Stimulated activated CD8-positive, alpha-beta memory T cell treated with anti-CD3 and anti-CD28 coated beads, Interleukin-4, amount 100 ng/mL, for 1 hour (primary cell): ENCODE measurements at places on chromosomes 6 and 20.

- no peak for DNase-seq
Observed at GRCh38 chr6:37253486-37254007, 4.0 kb upstream of the TBC1D22B start.

DNA sequence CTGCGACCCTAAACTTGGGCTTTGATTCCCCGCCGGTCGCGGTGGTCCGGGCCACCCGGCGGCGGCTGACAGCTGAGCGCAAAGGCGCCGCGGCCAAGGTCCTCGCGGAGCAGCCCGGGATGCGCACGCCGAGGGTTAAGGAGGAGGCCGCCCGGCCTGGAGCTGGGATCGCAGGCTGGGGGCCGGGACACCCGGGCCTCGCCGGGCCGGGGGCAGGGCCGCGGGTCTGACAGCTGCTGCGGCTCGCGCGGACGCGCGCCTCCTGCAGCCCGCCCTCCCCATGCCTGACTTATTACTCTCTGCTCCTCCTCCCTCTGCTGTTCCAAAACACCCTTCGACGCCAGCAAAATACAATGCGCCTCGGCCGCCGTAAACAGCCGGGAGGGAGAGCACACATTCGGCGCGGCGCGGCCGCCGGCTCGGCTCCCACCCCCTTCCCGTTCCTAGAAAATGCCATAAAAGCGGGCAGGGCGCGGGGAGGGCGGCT, 746 bp downstream of the BACH2 start:
- peak; percentile 43 for DNase-seq

DNA sequence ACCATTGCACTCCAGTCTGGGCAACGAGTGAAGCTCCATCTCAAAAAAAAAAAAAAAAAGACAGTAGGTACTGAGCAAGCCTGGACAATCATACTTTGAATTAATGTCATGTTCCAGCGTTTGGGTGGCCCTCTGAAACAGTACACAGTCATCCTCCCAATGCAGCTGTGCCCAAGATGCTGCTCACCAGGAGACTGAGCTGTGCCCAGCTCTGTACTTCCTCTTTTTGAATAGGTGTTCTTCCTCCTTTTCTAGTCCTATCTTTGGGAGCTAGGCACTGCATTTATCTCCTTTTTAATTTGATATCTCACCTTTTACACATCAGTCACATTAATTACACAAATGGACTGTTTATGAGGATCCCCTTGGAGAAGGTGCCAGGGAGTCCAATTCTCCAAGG, 101.5 kb downstream of the RPP40 start:
- no peak for DNase-seq

- DNase-seq: no peak
Observed at GRCh38 chr6:8387942-8388437, 47.4 kb downstream of the SLC35B3 start.

DNA sequence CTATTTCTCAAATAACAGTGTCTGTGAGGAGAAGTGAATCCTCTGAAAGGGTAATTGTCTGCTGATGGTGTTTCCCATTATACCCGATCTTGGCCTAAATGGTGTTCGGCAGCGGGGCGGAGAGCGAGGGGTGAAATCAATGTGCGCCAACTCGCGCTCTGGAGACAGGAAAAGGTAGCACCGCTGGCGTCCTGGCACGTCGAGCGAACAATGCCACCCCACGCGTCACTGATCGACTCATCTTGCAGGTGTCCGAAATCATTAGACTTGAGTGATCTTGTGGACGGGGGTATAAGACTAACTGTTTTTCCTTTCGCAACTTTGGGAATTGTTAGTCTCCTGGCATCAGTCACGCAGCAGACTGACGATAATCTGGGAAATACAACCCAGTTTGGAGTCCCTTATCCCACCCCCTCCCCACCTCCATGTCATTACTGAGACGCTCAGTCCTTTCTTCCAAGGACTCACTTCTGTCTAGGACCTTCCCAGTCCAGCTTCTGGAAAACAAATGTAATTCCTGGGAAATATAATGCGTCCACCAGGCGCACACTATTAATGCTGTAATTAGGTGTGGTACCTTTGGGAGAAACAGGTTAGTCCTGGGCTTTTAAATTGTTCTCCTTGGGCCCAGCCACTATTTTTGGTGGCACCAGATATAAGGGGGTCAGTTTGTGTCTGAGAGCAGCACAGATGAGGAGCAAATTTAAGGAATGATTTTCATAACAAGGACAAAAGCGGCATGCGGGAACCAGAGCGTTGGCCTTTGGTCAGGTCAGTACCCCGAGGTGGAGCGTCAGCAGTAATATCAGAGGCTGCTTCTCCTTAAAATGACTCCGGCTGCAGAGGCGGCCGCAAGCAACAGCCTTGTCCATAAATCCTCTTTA, 2.3 kb downstream of the LINC00237 start:
- no peak for DNase-seq

DNA sequence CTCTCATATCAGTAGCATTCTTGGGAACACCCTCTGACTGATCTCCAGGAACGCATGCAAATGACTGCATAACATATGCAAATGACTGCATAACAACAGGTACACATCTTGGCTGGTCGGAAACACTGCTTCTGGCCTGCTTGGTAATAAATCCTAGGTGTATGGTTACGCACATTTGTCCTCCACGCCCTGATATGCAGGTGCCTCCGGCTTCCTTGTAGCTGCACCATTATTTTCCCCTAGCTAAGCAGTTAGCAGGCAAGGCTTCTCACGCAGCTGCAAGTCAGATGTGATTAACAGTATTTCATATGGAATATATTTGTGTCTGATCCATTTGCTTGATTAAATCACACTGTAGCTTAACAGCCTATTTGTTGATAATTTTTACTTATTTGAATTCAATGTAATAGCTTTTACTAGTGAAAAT, 5.9 kb downstream of the RPS6KA2 start:
- no peak for DNase-seq

DNA sequence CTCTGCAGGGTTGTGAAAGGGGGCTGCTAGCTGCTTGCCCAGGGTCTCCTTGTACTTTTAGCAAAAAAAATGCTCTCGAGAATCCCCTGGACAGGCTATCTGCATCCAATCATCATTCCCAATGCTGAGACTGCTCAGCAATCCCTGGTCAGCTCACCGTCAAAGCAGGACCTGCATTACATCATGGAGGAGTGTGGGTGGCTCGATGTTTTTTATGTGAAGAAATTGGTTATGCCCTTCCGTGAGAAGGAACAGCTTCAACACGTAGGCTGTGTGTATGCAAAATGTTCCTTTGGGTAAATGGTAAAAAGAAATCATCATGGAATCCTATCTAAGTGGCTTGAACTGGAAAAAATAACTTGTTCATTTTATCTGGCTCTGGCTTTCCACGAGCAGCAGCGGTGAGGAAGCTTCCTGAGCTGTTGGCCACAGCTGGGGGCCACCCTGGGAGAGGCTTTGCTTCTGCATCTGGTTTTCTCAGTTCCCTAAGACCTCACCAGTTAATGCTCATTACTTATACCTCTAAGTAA, 111.4 kb downstream of the FYN start:
- no peak for DNase-seq

DNA sequence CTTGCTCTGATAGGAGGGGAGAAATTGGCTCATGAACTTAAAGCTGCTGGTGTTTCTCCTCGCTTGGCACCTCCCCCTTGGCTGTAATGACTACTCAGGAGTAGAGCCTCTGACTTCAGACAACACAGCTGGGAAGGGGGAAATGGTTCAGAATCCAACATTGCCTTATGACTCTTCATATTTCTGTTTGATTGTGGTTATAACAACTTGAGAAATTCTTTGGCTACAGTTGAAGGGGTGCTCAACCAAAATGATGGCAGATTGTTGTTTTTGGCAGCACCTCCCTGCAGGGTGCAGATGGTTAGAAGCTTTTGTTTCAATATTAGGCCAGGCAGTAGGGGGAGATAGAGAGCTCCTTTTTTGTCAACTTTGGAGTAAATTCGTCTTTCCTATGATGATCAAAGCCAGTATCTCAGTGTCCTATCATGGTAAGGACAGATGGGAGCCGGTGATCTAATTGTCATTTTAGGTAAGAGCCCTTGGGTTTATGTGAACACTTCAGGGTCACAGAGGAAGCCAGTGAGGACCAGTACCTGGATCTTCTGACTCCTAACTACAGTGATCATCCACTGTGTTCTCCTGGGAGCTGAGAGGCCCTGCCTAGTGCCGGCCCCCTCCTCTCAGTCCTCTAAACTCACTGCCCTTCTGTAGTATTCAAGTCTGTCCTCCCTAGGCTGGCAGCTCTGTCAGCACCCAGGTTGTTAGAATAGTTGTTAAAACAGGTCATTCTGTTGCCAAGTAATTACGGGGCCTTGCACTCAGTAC, 39.9 kb downstream of the RPRD1B start:
- DNase-seq: no peak

DNA sequence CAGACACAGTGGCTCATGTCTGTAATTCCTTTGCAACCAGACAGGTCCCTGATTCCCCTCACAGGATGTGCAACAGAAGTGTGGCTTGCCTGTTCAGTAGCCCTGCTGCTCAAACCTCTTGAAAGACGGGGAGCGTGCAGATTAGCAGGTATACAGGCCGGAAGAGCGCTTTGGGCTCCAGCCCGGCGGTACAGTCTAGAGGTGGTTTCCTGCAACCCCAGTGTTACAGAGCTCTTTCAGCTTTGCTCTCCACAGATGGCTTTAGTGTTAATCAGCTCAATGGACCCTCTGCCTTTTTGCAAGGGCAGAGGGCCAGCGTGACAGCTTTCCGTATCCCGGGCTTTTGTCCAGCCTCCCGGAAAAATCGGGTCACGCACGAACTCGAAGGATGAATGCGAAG, 67.2 kb upstream of the TNFRSF21 start:
- no peak for DNase-seq

DNA sequence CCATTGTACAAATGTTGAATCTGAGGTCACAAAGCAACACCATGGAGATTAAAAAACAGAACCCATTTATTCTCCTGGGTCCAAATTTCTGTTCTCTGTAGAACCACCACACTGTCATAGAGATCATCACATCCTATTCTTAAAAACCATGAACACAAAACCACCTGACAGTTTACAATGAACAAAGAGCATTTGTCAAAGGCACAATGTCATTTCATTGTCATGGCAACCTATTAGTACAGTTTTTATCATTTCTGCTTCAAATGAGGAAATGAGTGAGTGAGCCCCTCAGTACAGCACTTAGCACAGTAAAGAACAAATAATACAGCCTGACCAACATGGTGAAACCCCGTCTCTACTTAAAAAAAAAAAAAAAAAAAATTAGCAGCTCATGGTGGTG, 23.1 kb upstream of the LAMP5 start:
- no peak for DNase-seq
